ENCODE measurements at places on chromosomes 13 and 19. TPM values are rescaled to one million over a fixed set of nuclear protein-coding genes. Genes with fewer than 3 reads are reported as not detected.

Gene FBN3
- total RNA-seq = not detected

Gene LAIR1
- 0.19 TPM for total RNA-seq

Gene ZNF229
- total RNA-seq = 8.6 TPM

Gene ERICH4
- total RNA-seq = not detected

Gene KLK10
- total RNA-seq = not detected

Gene IL27RA
- total RNA-seq = 1.5 TPM

Gene CD79A
- 0.19 TPM for total RNA-seq

Gene FRY
- total RNA-seq = 15.8 TPM

Gene C19orf81
- total RNA-seq = not detected

Gene CNFN
- total RNA-seq = not detected

Gene CCDC194
- not detected for total RNA-seq

Gene CCDC8
- total RNA-seq = 21.1 TPM

Gene DNAJC3
- total RNA-seq = 105 TPM

Gene CEACAM16
- not detected for total RNA-seq

Gene ZNF99
- total RNA-seq = not detected

Gene SPINT2
- 10.7 TPM for total RNA-seq

Gene EMC10
- 33.9 TPM for total RNA-seq

Gene REEP6
- 2.8 TPM for total RNA-seq

Gene KLK2
- total RNA-seq = not detected

Gene DACH1
- total RNA-seq = under 0.01 TPM

Gene C2CD4C
- total RNA-seq = under 0.01 TPM

Gene LYPD3
- under 0.01 TPM for total RNA-seq

Gene GDF15
- total RNA-seq = 57.1 TPM

Gene C19orf85
- not detected for total RNA-seq

Gene ZNF865
- 0.58 TPM for total RNA-seq

Gene SRRM5
- not detected for total RNA-seq

Measured in regular cardiac myocyte (primary cell).